Daoy (cell line): ENCODE measurements at places on chromosomes 5 and 9. TPM values are rescaled to one million over a fixed set of nuclear protein-coding genes. Genes with fewer than 3 reads are reported as not detected.

DNA sequence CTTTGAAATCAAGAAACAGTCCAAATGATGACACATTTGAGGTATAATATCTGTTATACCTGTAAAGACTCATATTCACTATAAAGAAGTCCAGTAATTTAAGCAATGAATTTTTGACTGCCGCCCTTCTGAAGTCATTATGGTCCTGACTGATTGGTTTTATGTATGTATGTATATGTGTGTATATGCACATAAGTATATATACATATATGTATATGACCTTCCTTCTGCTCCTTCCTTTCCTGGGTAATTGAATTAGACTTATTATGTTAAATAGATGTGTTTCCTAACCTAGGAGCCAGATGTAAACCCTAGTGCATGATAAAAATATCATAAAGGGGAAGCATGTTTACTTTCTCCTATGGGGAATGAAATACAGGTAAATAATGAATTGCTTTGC is 343.1 kb upstream of the BRINP1 start:
- no peak for DNase-seq

DNA sequence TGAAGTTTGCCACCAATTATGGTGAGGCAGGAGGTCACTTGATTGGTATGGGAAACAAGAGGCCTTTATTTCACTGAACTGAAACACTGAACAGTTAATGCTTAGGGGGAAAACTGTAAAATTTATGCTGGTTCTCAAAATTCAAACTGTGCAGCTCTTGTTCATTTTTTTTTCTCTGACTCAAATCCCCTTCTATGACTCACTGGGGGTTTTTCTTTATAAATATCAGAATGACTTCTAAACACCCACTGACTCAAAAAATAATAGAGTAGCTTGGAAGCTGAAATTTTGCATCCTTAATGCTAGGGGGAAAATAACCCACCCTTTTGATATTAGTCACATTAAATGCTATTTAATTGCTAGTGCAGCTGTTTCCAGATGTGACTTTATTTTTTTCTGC is 24.1 kb upstream of the OTP start:
- DNase-seq = no peak

GRCh38 chr5:68554571-68555279 is 339.2 kb downstream of the PIK3R1 start:
- peak; percentile 87 for DNase-seq

- DNase-seq = no peak
Measured at GRCh38 chr5:180080486-180081280, 9.1 kb upstream of the RNF130 start.

- DNase-seq = no peak
Measured at GRCh38 chr5:60010853-60011252, 117.3 kb upstream of the PDE4D start.

DNA sequence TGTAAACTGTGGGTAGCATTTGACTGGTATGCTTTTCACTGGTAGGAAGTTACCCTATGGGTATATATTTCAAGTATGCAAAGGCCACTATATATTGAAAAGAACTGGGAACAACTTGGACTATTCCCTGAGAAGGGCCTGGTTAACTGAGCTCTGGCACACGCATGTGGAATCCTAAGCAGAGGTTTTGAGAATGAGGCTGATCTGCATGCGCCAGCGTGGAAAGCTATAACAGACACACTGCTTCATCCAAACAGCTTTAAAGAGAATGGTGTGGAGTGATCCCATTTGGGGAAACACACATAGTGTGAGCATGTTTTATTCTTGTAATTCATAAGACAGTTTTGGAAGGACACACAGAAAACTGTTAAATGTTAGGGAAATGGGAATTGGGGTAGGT is 8.4 kb downstream of the NSG2 start:
- DNase-seq = no peak

DNA sequence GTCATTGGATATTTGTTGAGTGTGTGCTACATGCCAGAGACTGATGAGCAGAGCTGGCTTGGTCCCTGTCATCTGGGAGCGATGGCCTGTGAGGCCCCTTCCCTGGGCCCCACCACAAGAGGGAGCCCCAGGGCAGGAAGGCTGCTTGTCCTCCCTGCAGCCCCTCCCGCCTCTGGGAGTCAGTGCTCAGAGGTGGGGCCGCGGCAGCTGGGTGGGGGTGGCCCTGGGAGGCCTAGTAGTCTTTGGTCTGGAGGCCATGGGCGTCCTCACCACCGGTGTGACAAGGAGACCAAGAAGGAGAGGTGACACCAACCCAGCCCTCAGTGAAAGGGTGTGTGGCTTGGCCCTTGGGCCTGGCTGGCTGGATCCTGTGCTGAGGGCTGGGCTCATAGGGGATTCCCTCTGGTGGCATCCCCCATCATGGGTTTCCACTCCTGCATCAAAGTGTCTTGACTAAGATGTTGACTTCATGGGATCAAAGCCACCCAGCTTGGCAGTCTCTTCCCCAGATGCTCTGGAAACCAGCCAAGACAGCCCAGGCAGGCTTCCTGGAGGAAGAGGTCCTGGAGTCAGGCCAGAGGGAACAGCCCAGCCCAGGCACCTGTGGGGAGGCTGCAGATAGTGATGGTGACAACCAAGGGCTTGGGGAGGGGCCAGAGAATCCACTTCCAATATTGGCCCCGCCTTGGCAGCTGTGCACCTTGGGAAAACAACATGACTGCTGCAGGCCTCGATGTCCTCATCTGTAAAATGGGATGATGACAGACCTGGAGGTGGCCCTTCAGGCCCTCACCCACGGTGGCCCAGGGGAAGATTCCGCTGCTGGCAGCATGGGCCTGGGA is 166.7 kb downstream of the GAPVD1 start:
- DNase-seq = peak; percentile 40

Gene ZFP2
- total RNA-seq = 0.11 TPM in 1 of 2 replicates, not detected in the other

GRCh38 chr5:131634666-131634995 is 398 bp downstream of the RAPGEF6 start:
- DNase-seq = peak; percentile 71

- DNase-seq = no peak
Measured at GRCh38 chr5:135373736-135374515, 25.1 kb downstream of the MACROH2A1 start.

DNA sequence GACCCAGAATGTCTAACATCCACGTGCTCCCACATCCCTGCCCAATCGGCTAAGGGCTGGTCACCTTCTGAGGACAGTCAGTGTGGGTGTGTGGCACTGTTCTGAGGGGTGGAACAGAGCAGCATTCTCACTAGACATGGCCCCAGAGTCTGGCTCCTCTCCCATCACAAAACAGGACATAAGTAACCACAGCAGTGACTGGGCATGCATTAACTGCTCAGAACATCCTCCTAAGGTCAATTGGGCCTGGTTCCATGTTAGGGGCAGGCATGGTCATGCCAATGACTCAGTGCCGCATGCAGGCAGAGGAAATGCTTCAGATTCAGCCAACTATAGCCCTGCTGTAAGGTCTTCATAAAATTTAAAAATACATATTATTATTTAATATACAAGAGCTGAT is 12.9 kb downstream of the MACROH2A1 start:
- DNase-seq = peak; percentile 61

DNA sequence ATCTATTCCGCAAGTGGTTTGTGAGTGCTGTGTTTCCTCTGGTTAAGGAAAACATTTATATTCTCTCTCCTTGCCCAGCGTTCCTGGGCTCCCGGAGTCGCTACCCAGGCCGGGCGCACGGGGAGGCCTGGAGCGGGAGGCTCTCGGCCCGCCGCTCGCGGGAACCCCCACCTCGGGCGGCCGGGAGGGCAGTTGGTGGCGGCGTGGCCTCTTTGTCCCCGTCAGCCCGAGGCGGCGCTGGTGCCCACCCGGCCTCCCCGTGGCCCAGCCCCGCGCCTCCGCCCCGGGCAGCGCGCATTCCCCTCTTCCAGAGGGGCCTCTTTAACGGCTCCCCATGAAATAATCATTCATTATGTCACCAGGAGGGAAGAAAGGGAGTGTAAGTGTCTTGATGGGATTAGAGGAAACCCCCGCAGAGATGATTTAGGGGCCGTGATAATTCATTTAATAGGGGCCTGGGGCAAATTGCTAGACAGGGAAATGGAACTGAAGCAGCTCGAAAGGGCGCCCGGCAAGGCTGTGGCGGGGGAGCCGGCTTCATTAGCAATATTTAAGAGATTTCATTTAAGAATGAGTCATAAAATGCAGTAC is 181.9 kb upstream of the TBCA start:
- DNase-seq = no peak

- DNase-seq = no peak
Measured at GRCh38 chr9:128124451-128124850, 3.1 kb downstream of the PTGES2 start.
